ENCODE measurements at places on chromosomes 11 and 22.

GRCh38 chr11:66881927-66882452 lies 25.1 kb downstream of the LRFN4 start:
- DNase-seq, result no peak

GRCh38 chr11:115939731-115940421 lies 435.7 kb upstream of the CADM1 start:
- no peak for DNase-seq

- DNase-seq, result no peak
Measured at GRCh38 chr11:24880962-24881361, 384.1 kb downstream of the LUZP2 start.

DNA sequence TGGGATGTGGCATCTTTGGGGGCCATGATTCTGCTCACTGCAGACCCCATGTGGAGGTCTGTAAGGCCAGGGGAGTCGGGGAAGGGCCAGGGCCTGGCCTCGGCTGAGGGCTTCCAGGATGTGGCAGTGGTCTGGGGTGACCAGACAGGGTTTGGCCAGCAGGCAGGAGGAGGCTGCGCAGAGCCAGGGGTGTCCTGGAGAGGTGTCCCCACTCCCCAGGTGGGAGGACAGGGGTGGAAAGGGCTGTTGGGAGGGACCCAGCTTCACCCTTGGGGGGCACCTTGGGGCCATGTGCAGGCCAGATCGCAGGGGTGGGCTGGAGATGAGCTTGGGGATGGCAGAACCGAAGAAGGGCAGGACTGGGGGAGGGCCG lies 3.4 kb downstream of the PANX2 start:
- DNase-seq, result no peak

DNA sequence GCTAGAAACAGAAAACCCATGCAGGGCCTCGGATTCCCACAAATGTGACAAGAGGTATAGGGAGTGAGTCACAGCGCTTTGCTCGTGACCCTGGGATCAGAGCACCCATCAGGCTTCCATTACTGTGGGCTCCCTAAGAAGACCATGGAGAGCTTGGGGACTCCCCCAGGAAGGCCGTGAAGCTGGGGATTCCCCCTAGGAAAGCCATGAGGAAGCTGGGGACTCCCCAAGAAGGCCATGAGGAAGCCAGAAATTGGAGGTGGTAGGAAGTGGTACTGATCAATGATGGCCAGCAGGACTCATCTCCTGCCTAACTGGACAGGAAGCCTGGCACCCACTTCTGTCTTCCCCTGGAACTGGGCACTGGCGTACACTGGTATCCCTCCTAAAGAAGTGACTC lies 10.1 kb upstream of the DCPS start:
- DNase-seq, result no peak

DNA sequence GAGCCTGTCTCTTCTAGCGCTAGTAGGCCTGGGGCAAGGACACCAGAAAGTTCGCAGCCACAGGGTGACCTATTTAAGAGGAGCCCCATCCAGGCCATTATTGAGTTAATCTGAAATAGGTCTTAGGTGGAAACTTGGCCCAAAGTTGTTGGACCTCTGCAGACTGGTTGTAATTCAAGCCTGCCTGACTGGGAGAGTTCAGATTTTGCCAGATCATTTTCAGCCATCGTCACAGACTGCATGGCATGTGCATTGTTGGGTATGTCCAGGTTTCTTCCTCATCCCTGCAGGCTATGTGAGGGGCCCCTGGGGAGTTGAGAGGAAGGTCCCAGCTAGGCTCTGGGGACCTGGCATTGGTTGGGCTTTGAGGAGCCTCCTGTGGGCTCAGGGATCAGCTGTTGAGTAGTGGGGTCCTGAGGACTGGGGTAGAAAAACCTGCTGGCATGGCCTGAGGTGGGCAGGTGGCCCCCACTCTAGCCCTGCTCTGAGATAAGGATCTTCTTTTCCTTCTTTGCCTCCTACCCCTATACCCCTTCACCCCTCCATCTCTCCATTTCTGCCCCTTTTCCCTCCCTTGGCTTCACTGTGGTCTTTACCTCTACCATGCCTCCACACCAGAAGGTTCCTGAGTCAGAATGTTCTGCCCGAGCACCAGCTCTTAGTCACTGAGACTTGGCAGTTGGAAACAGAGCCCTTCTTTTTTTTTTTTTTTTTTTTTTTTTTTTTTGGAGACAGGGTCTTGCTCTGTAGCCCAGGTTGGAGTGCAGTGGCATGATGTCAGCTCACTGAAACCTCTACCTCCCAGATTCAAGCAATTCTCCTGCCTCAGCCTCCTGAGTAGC lies 112.7 kb downstream of the MORC2 start:
- no peak for DNase-seq

DNA sequence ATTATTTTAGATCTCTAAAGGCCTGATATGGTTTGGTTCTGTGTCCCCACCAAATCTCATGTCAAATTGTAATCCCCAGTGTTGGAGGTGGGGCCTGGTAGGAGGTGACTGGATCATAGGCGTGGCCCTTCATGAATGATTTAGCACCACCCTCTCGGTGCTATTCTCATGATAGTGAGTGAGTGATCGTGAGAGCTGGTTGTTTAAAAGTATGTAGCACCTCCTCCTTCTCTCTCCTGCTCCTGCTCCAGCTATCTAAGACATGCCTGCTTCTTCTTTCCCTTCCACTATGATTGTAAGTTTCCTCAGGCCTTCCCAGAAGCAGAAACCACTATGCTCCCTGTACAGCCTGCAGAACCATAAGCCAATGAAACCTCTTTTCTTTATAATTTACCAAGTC lies 114.1 kb downstream of the SERGEF start:
- no peak for DNase-seq

GRCh38 chr11:44785856-44786607 lies 59.3 kb downstream of the TSPAN18 start:
- no peak for DNase-seq

- no peak for DNase-seq
Measured at GRCh38 chr11:59719556-59719955, 5.9 kb upstream of the OR10V1 start.

Measured in T1000 (cell line).